Muscle of arm (tissue), 14 donors: ENCODE measurements at places on chromosomes 7 and 10. TPM values are rescaled to one million over a fixed set of nuclear protein-coding genes. Genes with fewer than 3 reads are reported as not detected.

Gene VWDE
- 4.5 TPM for polyA plus RNA-seq

Gene ANXA8
- polyA plus RNA-seq: 18.2 TPM

Gene CYP2C18
- polyA plus RNA-seq: 0.32 TPM

Gene KCNMA1
- polyA plus RNA-seq: 13.3 TPM

GRCh38 chr10:129888784-129889616 is 75.1 kb downstream of the EBF3 start:
- DNase-seq: peak; percentile 62

DNA sequence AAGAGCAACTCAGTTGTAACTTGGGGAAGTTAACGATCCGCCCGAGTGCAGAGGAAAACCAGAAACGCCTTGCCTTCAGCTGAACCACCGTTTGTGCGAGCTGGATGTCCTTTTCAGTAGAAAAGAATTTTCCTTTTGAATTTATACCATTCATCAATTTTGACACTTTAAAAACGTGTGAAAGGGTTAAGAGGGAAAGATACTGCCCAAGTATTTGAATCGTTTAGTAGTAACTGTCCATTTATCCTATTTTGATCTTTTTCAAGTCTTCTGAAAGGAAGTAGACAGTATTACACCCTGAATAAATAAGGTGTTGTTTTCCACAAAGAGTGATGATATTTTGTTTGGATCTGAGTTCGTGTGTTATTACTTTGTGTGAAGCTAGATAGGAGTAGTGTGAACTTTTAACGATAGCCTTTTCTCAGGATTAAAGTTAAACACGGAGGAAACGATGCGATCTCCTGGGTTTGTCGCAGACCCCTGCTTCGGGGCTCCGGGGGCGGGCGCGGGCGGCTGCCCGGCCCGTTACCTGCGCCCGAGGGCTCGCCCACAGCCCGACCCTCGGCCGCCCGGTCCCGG is 830 bp upstream of the BMI1 start:
- no peak for DNase-seq

DNA sequence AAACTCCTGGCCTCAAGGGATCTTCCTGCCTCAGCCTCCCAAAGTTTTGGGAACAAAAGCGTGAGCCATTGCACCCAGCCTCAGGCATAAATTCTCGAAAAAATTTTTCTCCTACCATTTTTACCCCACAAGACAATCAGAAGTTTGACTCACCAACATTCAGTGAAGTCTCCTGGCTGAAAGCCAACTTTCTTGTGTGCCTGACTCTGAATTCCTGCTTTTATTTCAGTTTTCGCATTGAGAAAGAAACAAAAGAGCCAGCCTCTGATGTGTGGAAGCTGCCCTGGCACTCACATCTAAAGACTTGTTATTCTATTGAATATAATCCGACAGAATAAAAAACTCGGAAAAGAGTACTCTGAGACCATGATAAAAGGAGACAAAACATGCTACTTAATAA is 402.9 kb downstream of the MAGI2 start:
- DNase-seq: no peak

DNA sequence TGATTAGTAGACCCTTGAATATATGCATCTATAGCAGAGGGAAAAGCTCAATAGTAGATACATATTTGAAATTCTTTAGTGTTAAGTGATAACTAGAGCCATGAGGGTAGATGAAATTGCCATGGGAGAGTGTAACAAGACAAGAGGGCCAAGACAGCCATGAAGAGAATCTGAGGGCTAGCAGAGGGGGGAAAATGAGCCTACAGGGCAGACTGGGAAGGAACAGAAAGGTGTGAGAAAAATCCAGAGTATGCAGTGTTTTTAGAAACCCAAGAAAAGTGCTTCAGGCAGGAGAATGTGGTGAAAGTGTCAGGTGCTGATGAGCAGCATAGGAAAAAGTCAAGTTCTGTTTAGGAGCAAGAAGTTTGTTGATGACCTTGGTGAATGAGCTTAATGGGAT is 63.0 kb downstream of the MAPK8 start:
- DNase-seq: no peak

GRCh38 chr7:50069613-50070012 is 23.4 kb downstream of the ZPBP start:
- no peak for DNase-seq

GRCh38 chr7:41297166-41297565 is 405.7 kb downstream of the INHBA start:
- no peak for DNase-seq

- DNase-seq: no peak
Observed at GRCh38 chr10:130000918-130001317, 36.8 kb upstream of the EBF3 start.

DNA sequence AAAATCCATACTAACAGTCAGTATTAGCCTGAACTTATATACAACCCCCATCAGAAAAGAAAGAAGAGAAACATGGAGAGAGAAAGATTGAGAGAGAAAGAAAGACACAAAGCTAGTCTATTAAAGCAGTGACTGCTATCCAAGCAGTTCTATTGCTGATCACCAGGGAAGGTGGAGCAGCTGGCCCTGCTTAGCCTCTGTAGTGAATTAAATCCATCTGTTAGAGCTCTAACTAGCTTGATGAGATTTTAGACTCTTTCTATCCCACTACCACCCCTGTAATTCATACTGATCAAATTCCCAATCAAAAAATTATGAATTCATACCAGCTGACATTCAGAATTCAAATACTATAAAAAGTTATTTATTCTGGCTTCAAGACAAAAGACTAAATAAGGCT is 486.0 kb upstream of the LRRN3 start:
- no peak for DNase-seq

- no peak for DNase-seq
Observed at GRCh38 chr7:39647816-39648215, 24.4 kb downstream of the RALA start.

GRCh38 chr7:142696456-142697179 is 52.7 kb upstream of the PRSS1 start:
- DNase-seq: no peak

DNA sequence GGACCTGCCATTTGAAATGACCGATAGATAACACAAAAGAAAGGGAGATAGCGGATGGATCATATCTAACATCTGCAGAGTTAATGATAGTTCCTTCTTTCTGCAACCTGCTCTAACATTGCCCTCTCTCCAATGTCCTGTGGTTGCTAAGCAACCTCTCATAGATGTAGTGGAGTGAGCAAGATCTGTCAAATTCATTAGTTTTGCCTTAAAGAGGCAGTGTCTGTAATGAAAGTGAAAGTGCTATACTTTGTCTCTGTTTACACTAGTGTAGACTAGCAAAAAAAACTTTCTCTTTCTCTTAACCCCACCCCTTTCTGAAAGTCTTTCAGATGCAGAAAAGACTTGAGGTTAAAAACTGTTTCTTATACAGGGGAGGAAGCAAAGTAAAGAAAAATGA is 1196.9 kb downstream of the SORCS3 start:
- DNase-seq: peak; percentile 56

- DNase-seq: no peak
Observed at GRCh38 chr7:132756484-132756990, 180.3 kb upstream of the PLXNA4 start.

GRCh38 chr10:60978287-60979115 is 34.5 kb upstream of the RHOBTB1 start:
- no peak for DNase-seq

GRCh38 chr7:131934452-131934851 is 378.0 kb upstream of the PODXL start:
- no peak for DNase-seq

DNA sequence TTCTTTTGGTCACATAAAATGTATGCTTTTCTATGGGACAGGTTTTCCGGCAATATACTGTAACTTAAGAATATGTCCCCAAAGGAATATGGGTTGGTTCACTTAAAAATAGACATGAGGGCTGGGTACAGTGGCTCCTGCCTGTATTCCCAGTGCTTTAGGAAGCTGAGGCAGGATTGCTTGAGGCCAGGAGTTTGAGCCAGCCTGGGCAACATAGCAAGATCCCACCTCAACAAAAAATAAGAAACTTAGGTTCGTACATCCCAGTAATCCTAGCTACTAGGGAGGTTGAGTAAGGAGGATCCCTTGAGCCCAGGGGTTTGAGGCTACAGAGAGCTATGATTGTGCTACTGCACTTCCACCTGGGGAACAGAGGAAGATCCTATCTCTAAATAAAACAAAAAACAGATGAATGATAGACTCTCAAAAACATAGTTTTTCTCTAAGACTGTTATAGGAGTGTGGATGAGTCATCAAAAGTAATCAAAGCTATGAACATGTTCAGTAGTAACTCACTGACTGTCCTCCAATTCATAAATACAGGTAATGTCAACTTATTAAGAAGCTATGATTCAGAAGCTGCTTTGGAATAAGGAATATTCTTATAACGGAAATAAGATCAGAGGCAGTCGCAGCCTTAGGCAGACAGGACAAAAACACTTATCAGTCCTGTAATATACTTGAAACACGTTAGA is 2.6 kb upstream of the SEC31B start:
- DNase-seq: no peak

- no peak for DNase-seq
Observed at GRCh38 chr7:153399554-153399940, 640.0 kb downstream of the ACTR3B start.

DNA sequence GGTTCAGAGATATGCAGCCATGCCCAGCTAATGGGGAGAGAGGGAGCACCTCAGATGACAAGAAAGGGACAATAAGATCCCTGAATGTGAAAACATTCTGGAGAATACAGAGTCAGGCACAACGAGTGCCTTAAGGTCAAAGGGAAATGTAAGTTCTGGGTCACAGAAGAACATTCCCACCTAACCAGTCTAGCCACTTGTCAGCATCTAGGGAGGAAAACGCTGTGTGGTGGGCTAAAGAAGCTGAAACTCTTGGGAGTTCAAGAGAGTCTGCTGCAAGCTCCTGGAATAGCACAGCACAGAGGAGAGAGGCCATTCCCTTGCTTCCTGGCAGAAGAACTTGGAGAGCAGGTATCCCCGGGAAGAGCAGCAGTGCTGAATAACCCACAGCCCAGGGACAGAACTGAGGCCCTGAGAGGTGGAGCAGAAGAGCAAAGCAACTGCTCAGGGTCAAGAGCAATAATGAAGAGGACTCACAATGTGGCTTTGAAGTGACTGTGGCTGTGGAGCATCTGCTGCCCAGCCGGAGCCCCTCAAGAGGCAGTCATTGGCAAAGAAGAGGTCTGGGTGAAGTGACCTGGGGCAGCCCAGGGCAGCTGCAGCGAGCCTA is 182.3 kb downstream of the NPSR1 start:
- DNase-seq: no peak
